HFFc6 (cell line): ENCODE measurements at places on chromosomes 11 and 22.

DNA sequence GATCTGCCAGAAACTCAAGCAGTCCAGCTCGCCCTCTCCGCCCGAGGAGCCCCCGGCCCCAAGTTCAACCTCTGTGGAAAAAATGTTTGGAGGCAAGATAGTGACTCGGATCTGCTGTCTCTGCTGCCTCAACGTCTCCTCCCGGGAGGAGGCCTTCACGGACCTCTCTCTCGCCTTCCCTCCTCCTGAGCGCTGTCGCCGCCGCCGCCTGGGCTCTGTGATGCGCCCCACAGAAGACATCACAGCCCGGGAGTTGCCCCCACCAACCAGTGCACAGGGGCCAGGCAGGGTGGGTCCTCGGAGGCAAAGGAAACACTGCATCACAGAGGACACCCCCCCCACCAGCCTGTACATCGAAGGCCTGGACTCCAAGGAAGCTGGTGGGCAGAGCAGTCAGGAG, 20.8 kb downstream of the USP35 start:
- no peak for DNase-seq

DNA sequence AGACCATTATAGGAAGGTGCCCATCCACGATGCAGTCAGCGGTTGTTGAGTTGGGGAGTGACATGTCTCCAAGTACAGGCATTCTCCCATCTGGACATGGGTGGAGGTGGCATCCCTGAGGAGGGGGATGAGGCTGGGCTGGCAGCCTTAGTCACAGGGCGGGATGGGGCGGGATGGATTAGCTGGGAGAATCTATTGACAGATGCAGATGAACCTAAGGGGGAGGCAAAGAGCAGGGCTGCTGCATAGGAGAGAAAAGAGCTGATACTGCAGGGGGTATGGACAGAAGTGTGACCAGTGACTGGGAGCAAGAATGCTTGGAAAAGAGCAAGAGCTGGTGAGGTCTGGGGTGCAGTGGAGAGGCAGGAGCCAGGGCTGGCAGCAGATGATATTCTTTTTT, 42.7 kb downstream of the SCN3B start:
- no peak for DNase-seq

- DNase-seq: no peak
These were observed 51.7 kb downstream of the BARX2 start for GRCh38 chr11:129427376-129427775.

DNA sequence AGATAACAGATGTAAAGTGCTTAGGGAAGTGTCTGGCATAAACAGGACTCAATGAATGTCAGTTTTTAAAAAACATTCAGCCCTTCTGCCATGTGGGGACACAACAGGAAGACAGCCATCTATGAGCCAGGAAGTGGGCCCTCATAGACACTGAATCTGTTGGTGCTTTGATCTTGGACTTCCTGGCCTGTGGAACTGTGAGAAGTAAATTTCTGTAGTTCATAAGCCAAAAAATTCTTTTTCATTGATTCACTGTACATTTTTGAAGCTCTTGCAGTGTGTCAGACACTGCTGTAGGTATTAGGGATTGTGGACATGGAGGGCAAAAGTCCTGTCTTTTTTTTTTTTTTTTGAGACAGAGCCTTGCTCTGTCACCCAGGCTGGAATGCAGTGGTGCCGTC, 188.6 kb downstream of the HIPK3 start:
- DNase-seq: peak; percentile 81

DNA sequence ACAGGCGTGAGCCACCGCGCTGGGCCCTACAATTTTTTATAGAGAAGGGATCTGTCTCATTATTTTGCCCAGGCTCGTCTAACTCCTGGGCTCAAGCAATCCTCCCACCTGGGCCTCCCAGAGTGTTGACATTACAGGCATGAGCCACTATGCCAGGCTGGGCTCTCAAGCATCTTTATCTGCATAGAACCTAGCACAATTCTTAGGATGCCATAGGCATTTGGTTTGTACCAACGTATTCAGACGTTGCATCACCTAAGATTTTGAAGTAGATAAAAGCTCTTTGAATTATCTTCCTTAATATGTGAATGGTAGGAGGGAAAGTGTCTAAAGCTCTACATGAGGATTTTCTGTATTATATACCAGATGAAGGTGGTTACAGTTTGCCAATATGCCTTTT, 30.5 kb downstream of the RTN3 start:
- no peak for DNase-seq

DNA sequence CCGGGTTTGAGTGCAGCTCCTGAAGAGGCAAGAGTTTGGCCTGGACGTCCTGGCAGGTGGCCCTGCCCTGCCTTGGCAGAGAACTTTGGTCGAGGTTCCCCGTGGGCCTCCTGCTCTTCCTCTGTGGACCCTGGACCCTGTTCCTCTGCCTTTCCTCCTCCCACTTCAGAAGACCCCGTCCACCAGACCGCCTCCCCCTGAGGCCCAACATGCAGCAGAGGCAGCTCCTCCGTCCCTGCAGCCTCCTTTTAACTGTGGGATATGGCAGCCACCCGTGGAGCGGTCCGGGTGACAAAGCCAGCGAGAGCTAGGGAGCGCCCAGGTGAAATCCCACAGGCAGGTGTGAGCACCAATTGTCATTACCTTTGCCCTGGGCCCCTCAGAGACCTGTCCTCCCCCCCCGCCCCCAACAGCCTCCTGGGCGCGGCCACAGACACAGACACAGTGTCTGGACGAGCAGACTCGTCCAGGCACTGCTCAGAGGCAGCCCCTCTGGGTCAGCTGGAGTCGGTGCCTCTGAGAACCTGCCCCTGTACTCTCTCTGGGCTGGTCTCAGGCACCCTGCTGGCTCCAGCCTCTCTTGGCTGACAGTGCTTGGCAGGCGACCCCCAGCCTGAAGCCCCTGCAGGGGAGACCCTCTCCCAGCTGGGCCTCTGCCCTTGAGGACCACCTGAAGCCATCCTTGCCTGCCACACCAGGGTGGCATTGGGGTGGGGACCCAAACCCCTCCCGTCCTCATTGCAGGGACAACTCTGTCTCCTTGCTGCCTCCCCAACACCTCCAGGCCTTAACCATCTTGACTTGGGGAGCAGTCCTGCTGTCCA, 4.1 kb upstream of the PTDSS2 start:
- DNase-seq: no peak

GRCh38 chr11:17475666-17476316, 854 bp downstream of the ABCC8 start:
- DNase-seq: no peak

- DNase-seq: no peak
These were observed 77.7 kb downstream of the PTPRJ start for GRCh38 chr11:48058064-48058463.

GRCh38 chr11:94638902-94639373, 71.8 kb downstream of the PIWIL4 start:
- peak; percentile 31 for DNase-seq

- DNase-seq: no peak
These were observed 425.4 kb downstream of the JRKL start for GRCh38 chr11:96815236-96815635.

GRCh38 chr11:35362521-35362980, 56.8 kb downstream of the SLC1A2 start:
- DNase-seq: peak; percentile 41

- no peak for DNase-seq
These were observed 42.5 kb downstream of the GAB4 start for GRCh38 chr22:16965560-16965959.

- DNase-seq: no peak
These were observed 10.5 kb upstream of the ZBTB16 start for GRCh38 chr11:114049050-114049449.

- DNase-seq: no peak
These were observed 59.4 kb downstream of the GRK3 start for GRCh38 chr22:25623851-25624250.
